Caki2 (cell line): ENCODE measurements at places on chromosomes 5 and 9. TPM values are rescaled to one million over a fixed set of nuclear protein-coding genes. Genes with fewer than 3 reads are reported as not detected.

Gene PHF24
- 0.07 and 0.20 TPM in 2 replicates for total RNA-seq

Gene PRDM9
- total RNA-seq, result not detected in 2 replicates

Gene SLC6A3
- not detected in 2 replicates for total RNA-seq

DNA sequence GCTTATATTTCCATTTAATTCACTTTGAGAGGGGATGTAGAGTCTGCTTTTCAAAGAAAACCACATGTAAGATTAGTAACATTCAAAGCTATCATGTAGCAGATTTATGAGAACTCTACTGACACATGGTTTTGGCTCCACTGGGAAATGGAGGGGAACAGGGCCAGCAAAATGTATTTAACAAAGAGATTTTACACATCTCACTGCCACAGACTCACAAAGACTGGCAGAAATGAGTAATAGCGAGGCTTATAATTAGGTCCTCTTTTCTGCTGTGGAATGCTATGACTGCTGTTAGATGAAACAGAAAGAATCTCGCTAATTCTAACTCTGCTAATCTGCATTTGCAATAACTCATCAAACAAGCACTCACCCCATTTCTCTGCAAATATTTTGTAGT, 4.5 kb downstream of the DAP start:
- no peak for DNase-seq

DNA sequence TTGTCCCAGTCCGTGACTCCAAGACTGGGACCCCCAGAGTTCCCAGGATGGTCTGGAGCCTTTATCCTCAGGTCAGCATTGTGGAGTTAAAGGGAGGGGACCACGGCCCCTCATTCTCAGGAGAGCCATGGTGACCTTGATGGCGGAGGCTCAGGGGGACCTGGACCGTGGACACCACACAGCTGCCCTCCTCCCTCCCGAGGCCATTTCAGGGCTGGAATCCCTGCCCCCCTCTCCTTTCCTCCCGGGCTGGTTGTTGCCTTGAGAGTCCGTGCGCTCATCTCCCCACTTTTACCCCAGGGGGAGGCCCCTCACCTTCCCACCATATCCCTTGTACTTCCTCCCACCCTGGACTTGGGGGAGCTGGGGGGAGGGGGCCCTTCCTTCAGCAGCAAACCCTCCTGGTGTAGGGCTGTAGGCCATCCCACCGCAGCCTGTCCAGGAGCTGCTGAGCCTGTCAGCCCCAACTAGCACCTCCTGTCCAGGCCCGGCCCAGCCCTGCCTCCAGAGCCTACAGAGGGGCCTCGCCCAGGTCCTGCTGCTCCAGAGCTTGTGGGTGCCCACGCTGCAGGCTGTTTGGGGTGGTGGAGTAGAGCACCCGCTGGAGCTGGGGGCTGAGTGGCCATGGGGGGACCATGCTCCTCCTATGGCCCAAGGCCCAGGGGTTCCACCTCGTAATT, 14.3 kb upstream of the AJM1 start:
- no peak for DNase-seq

- DNase-seq, result no peak
These were observed 86.8 kb downstream of the LHX2 start for GRCh38 chr9:124098141-124098905.

DNA sequence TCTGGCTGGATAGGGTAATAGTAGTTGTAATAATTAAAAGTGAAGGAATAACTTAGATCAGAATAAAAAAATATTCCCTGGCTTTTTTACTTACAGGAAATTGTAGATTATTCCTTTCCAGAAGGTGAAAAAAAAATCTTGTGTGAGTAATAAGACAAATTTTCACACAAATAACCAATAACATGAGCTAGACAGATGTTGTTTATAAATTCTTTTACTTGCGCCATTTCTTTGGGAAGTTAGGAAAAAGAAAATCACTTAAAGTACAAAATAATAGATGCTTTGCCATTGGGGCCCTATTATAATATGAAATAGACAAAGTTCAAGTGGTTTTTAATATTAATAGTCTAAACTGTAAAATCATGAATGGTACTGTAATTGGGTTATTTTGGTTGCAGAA, 204.1 kb downstream of the ARRDC3 start:
- DNase-seq, result no peak
